Endothelial cell (in vitro differentiated cells): ENCODE measurements at places on chromosomes 3 and 15.

GRCh38 chr3:56415652-56416051, 52.6 kb downstream of the ERC2 start:
- H3K36me3 ChIP-seq: no peaks in the 10 kb centered on the region
- H3K4me3 ChIP-seq: no peak overlapping the region
- DNase-seq: no peak
- H3K27me3 ChIP-seq: peaks cover 2% of the 10 kb centered on the region

- H3K4me1 ChIP-seq: peaks cover 4% of the 10 kb centered on the region
- H3K27ac ChIP-seq: no peak overlapping the region
- H3K27me3 ChIP-seq: no peaks in the 10 kb centered on the region
- DNase-seq: no peak
- no peaks in the 10 kb centered on the region for H3K36me3 ChIP-seq
These were observed 174.2 kb upstream of the ATP11B start for GRCh38 chr3:182618981-182619591.

GRCh38 chr3:88061746-88062145, 2.7 kb downstream of the ZNF654 start:
- H3K4me1 ChIP-seq: peaks cover 29% of the 10 kb centered on the region
- DNase-seq: no peak
- H3K27me3 ChIP-seq: peaks cover 8% of the 10 kb centered on the region
- peak overlapping the region; percentile 52 for H3K4me3 ChIP-seq
- no peak overlapping the region for H3K27ac ChIP-seq
- peaks cover 13% of the 10 kb centered on the region for H3K36me3 ChIP-seq

GRCh38 chr3:133675631-133676335, 14.0 kb upstream of the TOPBP1 start:
- H3K27me3 ChIP-seq: peaks cover 7% of the 10 kb centered on the region
- H3K4me3 ChIP-seq: no peak overlapping the region
- H3K27ac ChIP-seq: no peak overlapping the region
- H3K36me3 ChIP-seq: no peaks in the 10 kb centered on the region
- DNase-seq: no peak
- peaks cover 6% of the 10 kb centered on the region for H3K4me1 ChIP-seq

- no peak overlapping the region for H3K4me3 ChIP-seq
- no peaks in the 10 kb centered on the region for H3K27me3 ChIP-seq
- no peak overlapping the region for H3K27ac ChIP-seq
- no peak for DNase-seq
- no peaks in the 10 kb centered on the region for H3K36me3 ChIP-seq
These were observed 945.1 kb downstream of the EPHA3 start for GRCh38 chr3:90052425-90052950.
